ENCODE measurements at places on chromosomes 5 and 9.

GRCh38 chr9:108551030-108551841 is 304.6 kb downstream of the ACTL7B start:
- peak; percentile 40 for DNase-seq

- no peak for DNase-seq
These were observed 58.1 kb downstream of the PTCH1 start for GRCh38 chr9:95458666-95459065.

GRCh38 chr5:37742111-37742510 is 97.7 kb downstream of the GDNF start:
- no peak for DNase-seq

DNA sequence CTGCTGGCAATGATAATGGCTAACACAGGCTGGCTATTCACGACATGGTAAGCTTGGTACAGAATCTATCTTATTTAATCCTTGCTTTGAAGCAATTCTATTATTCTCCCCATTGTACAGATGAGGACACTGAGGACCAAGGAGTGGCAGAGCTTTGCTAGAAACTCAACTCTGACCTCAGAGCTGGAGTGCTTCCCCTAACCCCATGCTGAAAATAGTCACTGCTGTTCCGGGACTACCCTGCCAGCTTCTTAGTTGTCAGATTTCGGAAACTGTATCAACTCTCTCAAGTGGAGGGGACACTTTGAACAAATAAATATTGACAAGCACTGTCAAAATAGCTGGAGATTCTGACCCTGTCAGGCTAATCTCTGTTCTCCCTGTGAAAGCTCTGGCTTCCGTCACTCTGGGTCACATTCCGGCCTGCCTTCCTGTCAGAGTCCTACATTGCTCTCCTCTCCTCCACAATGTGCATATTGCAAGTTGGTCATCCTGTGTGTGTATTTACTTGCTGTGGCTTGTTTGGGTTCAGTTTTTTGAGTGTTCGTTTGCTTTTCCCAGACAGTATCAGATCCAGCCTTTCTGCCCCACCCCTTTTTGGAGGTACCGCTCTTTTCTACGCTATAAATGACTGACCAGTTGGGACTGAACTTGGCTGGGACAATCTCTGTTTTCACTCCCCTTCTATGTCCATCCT is 134.3 kb upstream of the MAP1B start:
- DNase-seq, result no peak

GRCh38 chr9:135884328-135885035 is 22.9 kb downstream of the CAMSAP1 start:
- DNase-seq, result no peak

- peak; percentile 80 for DNase-seq
These were observed 87.3 kb upstream of the SLC44A1 start for GRCh38 chr9:105157171-105157583.

DNA sequence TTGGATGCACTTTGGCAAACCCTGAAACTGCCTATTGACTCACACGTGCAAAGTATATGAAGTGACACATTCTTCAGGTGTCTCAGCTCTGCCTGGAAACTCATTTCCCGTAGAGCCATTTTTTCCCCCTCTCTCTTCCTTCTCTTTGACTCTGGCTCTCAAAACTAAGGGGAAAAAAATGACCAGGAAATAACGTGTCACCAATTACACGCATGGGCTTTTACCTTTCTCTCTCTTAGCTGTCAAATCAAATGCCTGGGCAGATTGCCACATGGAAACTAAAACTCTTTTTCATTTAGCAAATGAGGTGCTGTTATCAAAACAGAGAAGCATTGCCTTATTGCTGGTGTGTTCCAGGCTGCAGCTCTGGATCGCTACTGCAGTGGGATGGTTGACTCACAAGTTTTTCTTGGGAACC is 18.3 kb upstream of the IFNK start:
- no peak for DNase-seq

- DNase-seq, result no peak
These were observed 305.9 kb downstream of the MLLT3 start for GRCh38 chr9:20316372-20316771.

DNA sequence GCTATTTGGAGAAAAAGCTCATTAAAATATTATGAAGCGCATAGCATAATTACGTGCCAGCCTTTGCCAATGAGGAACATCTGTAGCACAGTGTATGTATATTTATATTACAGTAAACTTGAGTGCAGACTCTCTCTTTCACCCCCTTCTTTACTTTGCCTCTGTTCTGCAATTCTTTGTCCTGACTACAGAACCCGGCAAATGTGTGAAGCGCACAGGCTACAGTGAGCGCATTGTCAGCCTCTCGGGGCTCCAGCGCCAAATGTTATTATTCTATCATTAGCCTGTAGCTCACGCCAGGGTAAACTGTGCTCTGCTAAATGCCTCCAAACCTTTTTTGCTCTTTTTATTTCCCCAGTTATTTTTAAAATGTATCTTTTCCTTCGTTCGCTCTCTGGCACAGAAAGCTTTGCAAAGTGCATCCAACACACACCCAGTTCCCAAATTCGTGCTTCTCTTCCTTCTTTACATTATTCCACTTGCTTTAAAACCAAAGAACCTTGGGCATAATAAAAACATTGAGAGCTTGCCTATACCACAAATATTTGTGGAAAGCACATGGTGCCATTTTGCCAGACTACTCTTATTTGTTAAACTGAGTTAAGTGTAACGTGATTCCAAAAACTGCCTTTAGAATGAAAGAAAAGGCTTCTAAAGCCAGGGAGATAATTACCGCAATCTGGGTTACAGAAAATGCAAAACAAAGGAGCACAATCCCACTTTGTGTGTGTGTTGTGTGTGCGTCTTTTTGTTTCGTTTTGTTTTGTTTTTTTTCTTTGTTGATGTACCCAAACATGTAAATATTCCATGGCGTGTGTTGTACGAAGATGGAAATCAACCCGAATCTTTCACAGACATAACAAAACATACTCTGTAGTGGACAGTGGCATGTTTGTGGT is 164.1 kb upstream of the MPDZ start:
- no peak for DNase-seq

DNA sequence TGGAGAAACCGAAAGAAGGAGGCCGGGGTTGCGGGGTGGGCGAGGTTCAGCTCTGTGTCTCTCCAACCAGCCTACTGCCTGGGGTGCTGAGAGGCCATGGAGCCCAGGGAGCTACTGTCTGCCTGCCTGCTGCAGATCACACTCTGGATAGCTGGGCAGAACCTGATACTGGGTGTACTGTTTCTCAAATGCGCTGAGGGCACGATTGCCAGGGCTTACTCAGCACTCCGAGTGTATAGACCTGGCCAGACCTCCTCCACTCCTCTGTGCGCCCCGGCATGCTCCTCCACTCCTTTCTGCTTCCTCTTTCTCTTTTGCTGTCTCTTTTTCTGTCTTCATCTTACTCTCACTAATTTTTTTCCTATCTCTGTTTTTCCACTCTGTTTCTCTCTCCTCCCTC is 215.1 kb downstream of the PAPPA start:
- no peak for DNase-seq

- DNase-seq, result no peak
These were observed 280.2 kb downstream of the SPOCK1 start for GRCh38 chr5:137218896-137219295.

DNA sequence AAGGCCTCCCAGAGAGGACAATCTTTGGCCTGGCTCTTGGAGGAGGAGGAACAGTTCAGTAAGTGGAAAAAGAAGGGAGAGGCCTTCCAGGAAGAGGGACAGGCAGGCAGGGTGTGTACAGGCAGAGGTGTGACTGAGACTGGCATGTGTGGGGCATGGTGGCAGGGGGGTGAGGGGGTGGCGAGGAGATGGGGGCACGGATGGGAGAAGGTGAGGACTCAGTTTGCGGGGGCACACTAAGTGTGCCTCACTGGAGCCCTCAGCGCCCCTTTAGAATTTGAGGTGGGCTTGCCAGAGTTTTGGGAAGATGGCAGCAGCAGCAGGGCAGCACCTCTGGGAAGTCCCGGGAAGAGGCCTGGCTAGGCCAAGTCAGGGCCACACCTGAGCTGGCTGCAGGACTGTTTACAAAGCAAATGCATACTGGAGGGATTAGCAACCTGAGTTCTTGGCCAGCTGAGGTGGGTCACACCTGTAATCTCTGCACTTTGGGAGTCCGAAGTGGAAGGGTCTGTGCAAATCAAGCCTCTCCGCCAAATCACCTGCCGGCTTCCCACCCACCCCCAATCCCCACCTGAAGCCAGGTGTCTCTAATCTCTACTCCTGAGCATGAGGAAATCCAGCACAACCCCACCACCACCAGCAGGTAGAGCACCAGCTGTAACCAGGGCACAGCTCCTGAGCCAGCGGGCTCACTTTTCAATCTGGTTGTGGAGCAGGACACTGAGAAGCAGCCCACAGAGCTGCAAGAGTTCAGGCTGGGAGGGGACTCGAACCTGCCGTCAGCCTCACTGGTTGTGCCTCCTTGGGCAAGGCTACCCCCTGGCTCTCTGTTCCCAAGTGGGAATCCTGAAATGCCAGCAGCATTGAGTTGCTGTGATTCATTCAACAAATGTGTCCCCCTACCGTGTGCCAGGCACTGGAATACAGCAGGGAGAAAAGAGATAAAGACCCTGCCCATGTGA is 10.2 kb upstream of the GABRP start:
- no peak for DNase-seq

DNA sequence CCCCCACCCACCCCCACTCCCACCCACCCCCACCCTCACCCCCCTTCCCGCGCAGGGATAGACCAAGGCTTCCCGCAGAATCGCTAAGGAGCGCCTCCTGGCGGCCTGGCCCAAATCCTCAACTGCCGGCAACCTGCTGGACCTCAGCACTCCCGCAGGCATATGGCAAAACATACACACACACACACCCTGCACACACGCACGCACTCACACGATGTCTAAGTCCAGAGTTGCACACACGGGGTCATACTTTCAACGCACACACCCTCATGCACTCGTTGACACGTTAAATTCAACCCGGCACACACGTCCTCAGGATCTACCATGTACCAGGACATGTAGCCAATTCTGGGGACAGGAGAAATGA is 1.7 kb downstream of the CPLX2 start:
- peak; percentile 73 for DNase-seq

GRCh38 chr5:59767211-59767605 is 126.3 kb downstream of the PDE4D start:
- DNase-seq, result no peak

DNA sequence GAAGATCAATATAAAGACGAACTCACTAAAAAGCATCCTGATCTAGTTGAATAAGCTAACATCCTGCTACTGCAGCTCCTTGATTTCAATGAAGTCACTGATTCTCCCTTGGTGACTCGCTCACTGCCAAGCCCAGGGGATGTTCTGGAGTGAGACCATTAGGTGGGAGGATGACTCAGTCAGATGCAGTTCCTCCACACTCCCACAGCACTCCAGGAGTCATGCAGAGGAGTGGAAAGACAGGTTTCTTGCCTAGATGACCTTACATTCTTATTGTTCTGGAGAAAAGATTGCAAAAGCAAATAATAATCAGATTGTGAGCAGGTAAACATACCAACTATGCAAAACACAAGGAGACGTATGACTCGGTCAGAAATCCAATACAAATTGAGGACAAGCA is 15.3 kb downstream of the GCNT4 start:
- peak; percentile 52 for DNase-seq

- DNase-seq, result no peak
These were observed 34.4 kb upstream of the ELL2 start for GRCh38 chr5:95995962-95996489.

GRCh38 chr5:82277613-82277986 is 554 bp downstream of the RPS23 start:
- no peak for DNase-seq

DNA sequence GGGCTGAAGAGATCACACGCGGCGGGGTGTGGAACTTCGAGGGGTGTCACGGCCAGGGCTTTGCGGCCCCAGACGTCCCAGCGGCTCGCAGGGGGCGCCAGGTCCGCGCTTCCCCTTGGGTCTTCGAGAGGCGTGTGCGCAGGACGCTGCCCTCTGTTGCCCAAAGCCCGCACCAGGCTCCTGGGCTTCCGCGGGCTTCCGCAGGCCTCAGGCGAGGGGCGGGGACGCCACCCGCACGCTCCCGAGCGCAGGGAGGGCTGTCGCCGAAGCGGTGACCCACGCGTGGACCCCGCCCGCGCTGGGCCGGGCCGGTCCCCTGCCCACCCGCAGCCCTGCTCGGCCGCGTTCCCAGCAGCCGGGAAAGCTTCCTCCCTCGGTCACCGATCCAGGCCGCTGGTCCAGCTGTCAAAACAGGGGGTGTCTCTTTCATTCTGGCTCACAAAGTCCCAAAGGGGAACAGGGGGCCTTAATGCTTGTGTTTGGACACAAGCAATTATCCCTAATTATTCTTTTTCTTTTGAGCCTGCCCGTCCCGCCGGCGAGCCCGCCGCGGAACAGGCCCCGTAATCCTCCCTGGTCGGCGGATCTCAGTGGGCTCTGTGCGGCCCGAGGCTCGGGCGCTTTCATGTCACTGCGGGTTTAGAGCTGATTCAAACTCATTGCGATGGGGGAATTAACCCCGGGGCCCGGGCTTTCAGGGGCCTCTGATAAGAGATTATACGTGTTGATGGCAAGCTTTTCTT is 60.6 kb downstream of the TMEM174 start:
- DNase-seq, result no peak

GRCh38 chr9:127714951-127715469 is 453 bp downstream of the PTRH1 start:
- no peak for DNase-seq

- DNase-seq, result no peak
These were observed 56.3 kb downstream of the INSYN2B start for GRCh38 chr5:169923988-169924387.

- no peak for DNase-seq
These were observed 1099.7 kb downstream of the DTWD2 start for GRCh38 chr5:117888688-117889087.

DNA sequence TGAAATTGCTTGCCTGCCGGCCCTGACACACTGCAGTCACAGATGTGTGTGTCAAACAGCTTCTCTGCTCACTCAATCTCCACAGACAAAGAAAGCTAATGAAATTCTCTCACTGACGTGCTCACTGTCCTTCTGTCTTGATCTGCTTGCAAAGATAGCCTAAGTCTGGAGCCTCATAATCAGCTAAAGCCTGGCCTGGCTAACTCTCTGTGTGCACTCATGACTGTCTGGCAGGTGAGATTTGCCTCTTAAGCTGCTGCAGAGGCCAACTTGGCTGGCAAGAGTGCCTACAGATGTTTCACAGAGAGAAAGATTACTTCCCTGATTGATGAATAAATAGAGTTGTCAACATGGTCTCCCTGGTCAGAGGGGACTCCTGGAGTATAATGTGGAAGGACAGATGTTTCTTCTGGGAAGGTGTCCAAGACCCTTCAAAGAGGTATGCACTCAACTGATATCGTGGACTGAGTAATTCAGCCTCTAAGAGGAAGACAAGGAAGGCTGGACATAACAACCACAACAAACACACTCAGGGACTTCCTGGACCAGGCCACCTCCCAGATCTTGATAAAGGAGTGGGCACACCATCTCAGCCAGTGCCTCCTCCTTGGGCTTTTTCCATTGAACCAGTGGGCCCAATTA is 362.0 kb downstream of the SPOCK1 start:
- no peak for DNase-seq

DNA sequence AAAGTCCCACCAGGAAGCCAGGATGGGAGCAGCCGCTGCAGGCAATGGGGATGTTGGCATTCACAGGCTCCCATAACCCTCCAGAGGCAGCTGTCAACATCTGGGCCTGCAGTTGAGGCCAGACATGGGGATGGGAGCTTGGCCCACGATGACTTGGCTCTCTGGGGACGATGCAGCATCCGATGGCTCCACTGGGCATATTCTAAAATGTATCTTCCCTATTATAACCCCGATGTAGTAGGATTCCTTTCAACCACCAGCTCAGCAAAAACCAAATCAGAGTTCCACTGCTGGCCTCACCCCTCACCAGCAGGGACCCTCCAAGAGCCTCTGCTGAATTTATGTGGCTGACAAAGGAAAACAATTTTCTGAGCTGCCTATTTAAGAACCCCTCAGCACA is 7.1 kb downstream of the SPRY4 start:
- no peak for DNase-seq
